ENCODE measurements at places on chromosomes 1 and 21. TPM values are rescaled to one million over a fixed set of nuclear protein-coding genes. Genes with fewer than 3 reads are reported as not detected.

DNA sequence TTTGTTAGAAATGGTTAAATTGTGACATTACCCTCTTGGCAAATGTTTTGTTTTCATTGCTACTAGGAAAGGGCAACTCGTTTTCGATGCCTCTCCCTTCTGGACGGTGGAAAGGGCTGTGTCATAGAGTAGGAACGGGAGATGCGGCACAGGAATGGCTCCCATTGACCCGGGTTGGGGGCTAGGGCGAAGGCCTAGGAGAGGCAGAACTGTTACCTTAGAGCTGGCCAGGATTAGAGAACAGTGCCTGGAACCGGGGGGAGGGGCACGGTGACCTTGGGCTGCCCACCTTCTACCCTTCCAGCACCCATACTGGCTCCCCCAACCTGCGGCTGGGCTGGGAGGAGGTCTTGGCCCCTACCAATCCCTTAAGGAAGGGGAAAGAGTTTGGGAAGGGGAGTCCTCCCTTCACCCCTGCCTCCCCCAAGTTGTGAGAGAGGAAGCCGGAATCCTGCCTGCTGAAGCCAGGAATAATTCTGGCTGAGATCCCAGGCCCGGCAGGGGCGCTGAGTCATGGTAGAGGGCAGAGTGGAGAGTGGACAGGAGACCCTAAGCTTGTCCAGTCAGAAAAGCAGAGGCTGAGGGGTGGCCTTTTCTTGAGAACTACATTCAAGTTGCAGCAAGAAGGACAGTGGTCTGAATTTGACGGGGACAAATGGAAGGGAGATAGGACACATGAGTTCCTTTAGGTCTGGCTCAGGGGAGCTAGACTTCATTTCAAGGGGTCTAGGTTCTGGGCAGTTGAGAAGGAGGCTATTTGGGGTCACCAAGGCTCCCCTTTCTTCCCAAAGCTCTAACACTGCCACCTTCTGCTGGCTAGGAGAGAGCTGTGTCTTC is 8.2 kb downstream of the LMNA start:
- peak; percentile 95 for DNase-seq

GRCh38 chr1:27428316-27429028 is 36.0 kb downstream of the GPR3 start:
- peak; percentile 75 for DNase-seq

DNA sequence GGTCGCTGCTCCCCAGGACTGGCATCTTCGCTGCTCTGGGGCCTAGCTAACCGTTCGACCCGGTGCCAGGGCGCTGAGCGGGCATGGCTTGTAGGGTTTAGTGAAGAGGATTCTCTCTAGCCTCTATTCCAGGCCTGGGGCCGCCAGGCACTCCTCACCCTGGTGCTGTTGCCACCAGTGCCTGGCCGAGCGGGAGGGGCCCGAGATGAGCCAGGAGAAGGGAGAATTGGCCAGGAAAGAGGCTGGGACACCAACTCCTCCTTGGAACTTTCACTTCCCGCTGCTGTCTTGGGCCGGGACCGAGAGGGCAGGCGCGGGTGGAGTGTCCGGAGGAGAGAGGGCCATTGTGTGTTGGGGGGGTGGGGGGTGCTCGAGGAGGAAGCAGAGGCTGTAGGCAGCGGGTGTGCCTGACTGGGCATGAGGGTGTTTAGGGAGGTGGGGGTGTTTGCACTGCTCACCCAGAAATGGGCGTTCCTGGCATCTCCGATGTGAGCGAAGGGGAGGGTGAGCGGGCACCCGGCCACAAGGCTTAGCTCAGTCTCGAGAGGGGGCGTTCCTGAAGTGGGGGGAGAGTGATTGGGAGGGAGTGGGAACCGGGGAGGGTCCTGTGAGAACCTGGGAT is 772 bp downstream of the ADAM15 start:
- peak; percentile 76 for DNase-seq

DNA sequence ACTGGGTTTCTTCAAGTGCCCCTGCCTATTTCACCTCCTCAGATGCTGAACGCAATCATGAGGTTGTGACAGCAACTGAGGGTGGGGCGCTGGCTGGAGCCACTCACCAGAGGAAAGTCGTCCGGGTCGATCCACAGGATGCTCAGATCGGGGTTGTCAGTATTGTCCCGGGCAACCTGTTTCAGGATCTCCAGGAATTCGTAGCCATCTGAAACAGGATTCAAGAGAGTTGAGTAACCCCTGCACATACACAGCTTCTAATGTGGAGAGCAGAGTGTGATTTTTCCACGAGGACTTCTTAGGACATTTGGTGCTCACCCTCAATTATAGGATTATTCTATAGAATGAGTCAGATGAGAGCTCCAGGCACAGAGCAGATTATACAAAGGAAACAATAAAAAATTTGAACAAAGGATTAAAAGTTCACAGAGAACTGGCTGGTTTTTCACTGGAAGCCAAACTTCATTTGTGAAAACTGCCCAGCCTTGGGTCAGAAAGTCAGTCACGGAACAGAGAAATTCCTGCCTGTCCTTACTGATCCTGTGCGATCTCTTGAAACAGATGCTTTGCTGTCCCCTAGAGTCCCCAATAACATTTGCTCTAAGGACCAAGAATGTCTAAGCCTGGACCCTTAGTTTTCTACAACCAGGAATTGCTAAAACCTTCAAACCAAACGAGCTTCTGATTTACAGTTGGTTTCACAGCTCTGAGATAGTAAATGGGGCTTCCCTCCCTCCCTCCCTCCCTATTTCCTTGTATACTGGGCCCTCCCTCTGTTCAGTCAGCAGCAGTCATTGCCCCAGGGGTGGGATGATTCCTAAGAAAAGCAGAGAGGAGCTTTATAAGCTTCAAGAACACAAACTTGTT is 63.2 kb downstream of the CASQ2 start:
- DNase-seq = no peak

DNA sequence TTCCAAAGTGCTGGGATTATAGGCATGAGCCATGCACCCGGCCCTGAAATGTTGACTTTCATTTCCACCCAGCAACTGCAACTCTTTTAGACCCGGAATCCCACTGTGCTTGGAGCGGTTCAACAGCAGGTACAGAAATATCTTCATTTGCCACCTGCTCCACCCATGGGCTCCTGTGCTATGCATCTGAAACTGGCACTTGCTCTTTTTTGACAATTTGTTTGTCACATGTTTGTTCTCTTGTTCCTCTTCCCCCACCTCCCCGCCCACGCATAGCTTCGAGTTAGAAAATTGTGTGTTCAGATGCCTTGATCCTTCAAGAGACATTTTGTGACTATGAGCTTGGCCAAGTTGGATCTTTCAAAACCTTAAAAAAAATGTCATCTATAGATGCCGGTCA is 2.4 kb upstream of the IFNLR1 start:
- DNase-seq = no peak

DNA sequence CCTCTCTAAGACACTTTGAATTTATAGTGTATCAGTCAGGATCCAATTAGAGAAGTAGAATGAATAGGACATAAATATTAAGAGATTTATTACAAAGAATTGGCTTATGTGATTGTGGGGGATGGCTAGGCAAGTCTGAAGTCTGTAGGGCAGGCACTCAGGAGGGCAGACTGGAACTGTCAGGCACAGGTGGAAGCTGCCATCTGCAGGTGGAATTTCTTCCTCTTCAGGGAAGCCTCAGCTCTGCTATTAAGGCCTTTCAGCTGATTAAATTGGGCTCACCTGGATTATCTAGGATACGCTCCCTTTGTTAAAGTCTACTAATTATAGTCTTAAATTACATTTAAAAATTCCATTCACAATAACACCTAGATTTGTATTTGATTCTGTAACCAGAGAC is 92.0 kb upstream of the HAO2 start:
- DNase-seq = no peak

DNA sequence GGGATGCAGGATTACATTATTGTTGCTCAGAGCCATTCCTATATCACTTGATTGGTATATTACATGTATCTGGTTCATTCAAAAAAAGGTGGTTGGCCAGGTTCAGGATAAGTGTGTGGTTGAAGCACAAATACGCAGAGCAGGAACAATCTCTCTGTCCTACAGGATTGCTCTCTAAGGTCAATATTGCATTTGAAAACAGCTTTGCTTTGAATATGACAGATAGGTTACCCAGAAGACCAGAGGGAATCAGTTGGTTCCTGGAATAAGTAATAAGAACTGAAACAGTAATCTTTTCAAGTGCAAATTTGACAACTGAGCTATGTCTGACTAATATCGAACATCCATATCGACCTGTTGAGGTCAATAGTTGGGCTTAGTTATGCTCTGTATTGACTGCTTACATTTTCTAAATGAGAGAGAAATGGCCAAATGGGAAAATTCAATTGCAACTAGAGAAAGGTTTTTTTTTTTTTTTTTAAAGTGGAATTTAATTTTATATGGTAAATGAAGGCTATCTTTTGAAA is 176.8 kb downstream of the ATP6V1G3 start:
- DNase-seq = no peak

- peak; percentile 71 for DNase-seq
Measured at GRCh38 chr1:176897350-176898236, 266.9 kb downstream of the ASTN1 start.

DNA sequence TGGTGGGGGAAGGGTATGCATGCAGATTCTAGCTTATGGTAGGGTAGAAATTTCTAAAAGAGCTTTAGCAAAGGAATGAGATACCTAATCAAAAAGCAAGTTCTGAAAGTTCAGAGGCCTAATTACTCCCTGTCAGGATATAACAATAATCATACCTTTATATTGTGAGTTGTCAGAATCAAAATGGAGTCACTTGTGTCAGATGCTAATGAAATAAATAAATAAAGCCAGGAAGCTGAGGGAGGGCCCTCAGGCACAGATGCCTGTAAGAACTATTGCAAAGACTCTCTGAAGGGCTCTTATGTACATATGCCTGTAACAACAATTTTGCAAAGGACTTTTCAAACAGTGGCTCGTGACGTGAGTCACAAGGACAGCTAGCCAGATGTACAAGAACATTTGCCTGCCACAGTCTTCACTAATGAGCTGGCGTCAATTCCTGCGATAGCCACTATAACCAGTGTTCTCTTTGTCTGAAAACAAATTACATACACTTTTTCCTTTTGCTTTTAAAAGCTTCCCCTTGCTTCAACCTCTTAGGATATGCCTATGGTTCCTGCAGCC is 27.4 kb upstream of the DNASE2B start:
- peak; percentile 31 for DNase-seq

GRCh38 chr1:182786223-182786994 is 3.2 kb upstream of the NPL start:
- peak; percentile 80 for DNase-seq

- no peak for DNase-seq
Measured at GRCh38 chr1:230137337-230137815, 70.3 kb downstream of the GALNT2 start.

- no peak for DNase-seq
Measured at GRCh38 chr1:53567851-53568250, 108.7 kb downstream of the DMRTB1 start.

DNA sequence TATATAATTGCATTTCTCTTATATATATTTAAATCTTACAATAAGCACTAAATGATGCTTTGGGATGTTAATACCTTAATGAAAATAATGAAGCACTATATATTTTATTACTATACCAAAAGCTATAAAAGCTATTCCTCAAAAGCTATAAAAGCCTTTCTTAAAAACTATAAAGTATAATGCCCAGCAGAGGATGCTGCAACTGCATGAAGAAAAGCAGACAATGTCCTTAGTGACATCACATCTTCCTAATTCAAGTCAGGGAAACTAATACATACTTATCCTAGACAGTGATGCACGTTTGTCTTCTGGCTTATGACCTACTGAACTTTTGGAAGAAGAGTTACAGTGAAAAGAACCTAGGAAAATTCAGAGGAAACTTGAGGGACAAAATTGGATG is 13.6 kb upstream of the C1orf185 start:
- DNase-seq = peak; percentile 4

DNA sequence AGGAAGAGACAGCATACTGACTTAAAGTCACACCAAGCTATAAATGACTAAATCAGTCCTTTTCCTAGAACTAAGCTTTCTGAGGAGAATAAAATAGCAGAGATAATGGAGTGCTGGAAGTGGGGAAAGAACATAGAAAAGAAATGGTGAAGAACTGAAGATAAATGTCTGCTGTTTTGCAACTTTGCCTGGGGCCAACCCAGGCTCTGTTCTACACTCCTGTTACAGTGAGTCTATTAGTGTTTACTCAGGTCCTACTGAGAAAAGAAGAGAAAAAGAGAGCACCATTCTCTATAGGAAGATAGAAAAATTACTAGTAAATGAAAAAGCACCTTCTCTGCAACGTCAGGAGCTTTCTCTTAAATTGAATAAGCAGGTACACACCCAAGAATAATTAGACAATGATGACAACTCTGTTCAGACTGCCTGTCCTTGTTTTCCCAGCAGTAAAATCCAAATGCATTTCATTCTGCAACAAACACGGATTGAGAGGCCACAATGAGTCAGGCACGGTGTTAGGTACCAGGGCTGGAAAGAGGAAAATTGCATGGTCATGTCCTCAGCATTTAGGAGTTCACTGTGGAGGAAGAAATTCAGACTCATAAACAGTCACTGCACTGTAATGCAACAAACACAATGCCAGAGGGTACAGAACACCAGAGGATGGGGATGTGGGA is 139.4 kb upstream of the CAMK1G start:
- DNase-seq = no peak

- DNase-seq = peak; percentile 64
Measured at GRCh38 chr1:232952514-232953499, 2.4 kb downstream of the NTPCR start.

DNA sequence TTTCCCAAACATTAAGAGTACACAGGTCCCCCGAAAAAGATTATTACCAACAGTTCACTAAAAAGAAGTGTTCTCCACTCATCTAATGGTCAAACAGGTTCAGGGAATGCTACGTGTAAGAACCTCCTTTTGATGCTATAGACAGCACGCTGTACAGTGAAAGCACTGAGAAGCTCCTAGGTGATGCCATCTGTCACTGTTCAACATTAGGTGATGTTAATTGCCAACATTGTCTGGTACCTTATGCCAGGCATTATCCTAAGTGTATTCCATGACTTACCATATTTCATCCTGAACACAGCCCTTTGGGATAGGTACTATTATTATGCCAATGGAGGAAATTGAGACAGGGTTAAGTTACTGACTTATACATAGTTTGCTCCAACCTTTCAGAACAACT is 82.1 kb downstream of the DAB1 start:
- no peak for DNase-seq

DNA sequence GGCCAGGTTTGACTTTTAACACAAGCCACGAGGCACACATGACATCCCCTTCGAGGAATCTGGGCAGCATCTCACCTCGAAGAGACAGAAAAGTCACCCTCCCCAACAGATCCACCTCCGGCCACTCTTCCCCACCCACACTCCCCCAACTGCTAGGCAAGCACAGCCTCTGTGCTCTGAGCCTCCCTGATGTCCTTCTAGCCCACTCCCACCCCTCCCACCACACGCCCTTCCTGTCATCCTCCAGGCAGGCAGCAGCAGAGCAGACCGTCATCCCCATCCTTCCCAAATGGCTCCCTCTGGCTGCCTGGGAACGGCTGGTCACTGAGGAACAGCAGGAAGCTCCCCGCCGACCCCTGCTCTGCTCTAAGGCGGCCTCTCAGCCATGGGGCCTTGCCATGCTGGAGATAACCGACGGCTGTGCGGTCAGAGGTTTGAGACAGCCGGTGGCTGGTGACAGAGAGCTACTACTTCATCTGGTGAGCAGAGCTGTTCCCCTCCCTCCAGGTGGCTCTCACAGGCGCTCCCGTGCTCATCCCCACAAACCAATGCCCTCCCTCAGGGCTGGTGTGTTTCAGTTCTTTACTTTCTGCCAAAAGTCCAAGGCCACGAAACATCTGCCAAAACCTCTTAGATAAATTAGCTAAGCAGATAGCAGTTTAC is 25.6 kb downstream of the NPHP4 start:
- DNase-seq = no peak

The CRYAA gene
- total RNA-seq = not detected

The WNT9A gene
- total RNA-seq = 1.8 TPM

The SH2D5 gene
- under 0.01 TPM for total RNA-seq

The FCRL2 gene
- not detected for total RNA-seq

The GUCA2B gene
- total RNA-seq = not detected

The CFAP141 gene
- not detected for total RNA-seq

The MMP23B gene
- not detected for total RNA-seq

The ALX3 gene
- total RNA-seq = not detected

Data from dermis blood vessel endothelial cell (primary cell).